IPS DF 6.9 (cell line): ENCODE measurements at places on chromosomes 5 and 9.

DNA sequence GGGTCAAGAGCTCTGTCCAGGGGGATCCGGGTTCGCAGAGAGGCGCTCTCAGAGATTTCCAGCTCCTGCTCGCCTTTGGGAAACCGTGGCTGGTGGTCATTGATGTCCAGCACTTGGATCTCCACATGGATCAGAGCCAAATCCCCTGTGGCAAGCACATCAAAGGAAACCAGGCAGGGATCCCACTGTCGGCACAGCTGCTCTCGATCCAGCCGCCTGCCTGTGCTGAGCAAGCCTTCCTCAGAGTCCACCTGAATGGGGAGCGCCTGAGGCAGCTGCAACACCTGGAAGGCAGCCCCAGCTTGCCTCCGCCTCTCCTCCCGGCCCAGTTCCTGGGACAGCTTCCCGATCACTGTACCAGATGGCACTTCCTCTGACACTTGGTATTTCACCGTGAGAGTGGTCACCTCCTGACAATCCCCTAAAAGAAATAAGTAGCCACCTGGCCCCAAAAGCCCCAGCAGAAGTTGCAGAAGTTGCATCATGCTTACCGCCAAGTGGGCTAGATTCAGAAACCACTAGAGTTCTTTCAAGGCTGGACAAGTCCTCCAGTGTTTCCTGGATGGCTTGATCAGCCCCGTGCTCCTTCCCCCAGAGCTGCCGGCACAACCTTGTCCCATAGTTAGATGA lies 520 bp downstream of the PCDH12 start:
- DNase-seq, result no peak

DNA sequence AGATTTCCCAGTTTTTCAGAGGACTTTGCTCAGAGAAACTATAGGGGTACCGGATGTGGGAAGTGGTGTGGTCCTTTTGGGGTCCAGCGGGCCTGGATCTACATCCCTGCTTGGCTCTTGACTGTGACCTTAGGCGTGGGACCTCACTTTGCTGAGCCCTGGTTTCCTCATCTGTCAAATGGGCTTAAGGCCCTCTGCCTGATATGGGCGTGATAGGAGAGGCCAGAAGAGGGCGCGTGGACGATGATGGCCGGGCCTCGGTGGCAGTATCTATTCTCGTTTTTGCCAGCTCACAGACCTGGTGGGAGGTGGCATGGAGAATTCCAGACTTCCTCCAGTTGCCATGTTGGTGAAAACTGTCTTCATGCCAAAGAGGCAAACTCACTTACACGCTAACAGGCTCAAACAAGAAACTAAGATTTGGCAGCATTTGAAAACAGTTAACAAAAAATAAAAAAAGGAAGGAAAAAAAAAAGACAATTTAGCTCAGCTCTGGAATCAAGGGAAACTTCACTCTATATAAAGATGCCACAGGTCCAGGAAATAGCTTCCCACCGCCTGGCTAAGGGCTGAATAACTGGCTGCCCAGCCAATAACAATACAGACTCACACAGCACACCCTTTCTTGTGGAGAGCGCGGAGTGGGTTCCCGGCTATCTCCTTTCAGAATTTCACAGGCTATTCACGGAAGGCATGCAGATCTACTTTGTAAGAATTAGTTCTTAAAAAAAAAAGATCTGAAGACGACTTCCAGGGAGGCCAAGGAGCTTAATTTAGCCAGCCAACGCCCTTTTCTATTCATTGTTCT lies 1.7 kb downstream of the SH3PXD2B start:
- no peak for DNase-seq

DNA sequence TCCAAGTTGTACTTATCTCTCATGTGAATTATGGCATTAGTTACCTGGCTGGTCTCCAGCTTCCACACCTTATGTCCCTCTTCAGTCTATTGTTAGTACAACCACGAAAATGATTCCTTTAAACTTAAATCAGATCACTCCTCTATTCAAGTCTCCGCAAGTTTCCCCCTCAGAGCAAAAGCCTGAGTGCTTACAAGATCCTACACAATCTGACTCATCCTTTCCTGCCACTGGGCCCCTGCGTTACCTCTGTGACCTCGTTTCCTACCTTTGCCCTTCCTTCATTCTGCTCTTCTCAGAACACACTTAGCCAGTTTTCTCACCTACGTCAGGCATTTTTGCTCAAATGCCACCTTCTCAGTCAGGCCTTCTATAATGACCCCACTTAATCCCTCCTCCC lies 45.1 kb upstream of the GLIS3 start:
- no peak for DNase-seq

- DNase-seq, result no peak
Observed at GRCh38 chr9:100281676-100282387, 70.9 kb downstream of the TEX10 start.

- DNase-seq, result no peak
Observed at GRCh38 chr5:173764332-173765028, 123.7 kb upstream of the CPEB4 start.

DNA sequence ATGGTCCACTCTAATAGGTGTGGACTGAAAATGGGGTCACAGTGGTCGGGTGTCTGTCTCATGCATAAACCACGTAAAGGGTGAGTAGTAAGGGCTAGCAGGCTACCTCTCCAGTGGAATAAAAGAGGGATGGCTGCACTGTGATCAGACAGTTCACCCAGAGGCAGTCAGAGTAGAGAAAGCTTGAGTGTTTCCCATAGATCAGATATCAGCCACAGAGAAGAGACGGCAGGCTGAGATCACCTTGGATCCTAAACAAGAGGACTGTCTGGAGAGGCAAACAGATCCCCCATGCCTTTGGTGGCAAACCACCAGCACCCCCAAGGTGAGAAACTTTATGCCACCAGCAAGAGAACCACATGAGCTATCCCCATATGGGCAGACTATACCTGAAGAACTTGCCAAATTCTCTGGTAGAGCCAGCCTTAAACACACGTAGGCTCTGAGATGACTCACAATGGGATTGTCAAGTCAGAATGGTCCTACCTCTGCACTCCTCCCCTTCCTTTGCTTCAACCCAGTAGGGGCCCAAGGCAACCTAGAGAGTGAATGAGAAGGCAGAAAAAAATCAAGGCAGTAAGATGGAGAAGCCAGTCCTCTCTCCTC lies 205.2 kb upstream of the MAP3K1 start:
- DNase-seq, result no peak

DNA sequence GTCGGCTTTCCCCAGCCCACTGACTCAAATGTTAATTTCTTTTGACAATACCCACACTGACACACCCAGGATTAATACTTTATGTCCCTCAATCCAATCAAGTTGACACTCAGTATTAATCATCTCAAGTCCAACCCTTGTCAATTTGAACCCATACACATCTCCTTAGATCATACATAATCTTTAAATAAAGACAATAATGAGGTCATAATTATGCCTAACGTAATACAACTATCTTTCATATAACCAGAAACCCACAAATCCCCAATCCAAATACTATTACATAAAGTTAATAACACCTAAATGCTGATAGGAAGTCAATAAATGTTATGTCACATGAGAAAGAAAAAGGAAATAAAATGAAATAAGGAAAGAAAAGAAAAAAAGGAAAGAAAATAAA lies 934.2 kb downstream of the CDH9 start:
- no peak for DNase-seq

DNA sequence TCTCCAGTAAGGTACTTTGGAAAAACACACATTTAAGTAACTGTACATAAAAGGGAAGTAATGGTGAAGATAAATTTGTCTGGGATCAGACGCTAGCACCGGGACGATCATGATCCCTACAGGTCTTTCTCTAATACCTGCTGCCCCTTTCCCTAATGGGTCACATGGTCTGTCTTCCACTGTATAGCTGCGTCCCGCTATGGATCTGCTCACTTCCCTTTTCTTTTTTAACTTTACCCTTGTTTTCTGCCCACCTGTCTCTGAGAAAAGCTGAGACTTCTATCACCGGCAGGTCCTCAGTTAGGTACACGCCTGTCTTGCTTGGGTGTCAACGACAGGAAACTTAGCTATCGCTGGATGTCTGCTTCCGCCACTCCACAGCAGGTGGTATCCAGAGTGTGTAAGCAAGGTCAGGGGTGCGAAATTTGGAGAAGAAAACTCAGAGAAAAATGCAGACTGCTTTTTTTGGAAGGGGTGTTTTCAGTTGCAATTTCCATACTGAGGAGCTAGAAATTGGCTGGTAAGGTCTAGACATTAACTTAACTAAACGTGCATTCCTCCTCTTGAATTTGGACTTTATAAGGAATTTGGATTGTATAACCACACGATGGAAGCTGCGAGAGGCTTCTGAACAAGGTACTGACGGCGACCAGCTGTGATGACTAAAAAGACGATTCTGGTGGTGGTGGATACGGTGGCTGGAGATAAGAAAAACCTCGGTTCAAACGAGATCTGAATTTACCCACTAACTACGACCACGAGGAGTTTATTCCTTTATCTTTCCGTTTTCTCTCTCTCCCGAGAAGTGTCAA lies 1.1 kb upstream of the ICE1 start:
- no peak for DNase-seq

- DNase-seq, result no peak
Observed at GRCh38 chr9:72025906-72026305, 34.5 kb downstream of the C9orf57 start.

DNA sequence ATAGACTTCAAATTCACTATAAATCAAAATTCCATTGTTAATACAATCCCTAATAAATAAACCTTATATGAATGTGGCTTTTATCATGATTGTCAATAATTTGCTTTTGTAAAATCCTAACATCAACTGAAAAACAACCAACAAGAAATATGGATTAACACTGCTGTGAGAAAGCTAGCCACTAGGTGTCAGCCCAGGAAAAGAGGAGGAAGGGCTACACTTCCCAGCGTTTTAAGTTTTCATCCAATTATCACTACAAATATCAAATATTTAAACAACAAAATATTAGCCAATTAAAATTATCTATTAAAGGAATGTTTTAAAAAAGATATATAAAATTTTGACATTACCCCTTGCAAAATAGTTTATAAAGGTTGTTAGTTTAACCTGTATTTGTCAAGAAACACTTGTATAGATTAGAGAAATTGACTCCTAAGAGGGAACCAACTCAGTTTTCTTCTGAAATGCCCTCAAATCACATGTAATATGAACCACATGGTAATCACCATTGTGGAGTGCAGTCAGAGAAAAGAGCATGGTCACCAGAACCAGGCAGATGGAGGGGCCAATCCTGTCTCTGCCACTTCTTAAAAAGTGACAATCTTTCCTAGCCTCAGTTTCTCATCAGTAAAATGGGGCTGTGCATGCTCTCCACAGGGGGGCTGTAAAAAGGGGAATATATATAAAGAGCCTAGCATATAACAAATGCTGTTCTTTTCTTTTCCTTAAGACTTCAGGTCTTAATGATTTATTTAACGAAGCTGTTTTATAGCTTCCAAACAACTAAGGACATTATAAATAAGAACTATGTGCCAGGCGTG lies 188.2 kb downstream of the CRB2 start:
- no peak for DNase-seq

DNA sequence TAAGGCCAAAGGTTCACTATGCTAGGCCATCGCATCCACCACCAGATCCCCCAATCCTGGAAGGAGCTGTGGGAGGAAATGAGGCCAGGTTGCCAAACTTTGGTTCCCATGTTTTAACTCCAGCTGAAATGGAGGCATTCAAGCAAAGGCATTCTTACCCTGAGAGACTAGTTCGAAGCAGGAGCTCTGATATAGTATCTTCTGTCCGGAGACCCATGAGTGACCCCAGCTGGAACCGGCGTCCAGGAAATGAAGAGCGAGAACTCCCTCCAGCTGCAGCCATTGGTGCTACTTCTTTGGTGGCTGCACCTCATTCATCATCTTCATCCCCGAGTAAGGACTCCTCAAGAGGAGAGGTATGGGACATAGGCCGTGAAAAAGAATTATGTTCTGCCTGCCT lies 75.6 kb downstream of the GAPVD1 start:
- no peak for DNase-seq

GRCh38 chr9:94650949-94651348 lies 11.6 kb upstream of the FBP1 start:
- DNase-seq, result no peak

DNA sequence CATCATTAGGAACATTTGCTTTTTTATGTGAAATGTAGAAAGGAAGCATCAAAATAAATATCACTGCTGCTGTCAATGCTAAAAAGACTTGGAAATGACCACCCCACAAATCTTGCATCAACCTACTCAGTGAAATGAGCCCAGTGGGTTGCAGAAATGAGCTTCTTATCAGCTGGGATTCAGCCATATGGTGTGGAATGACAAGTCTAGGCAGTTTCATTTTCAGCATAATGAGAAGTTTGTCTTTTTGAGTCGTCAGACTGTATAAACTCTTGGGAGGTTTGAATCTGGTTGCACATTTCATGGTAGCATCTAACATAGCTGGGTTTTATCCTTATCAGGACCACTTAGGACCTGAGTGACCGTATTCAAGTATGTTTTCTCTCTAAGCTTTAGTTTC lies 251.1 kb upstream of the PPP1R2B start:
- no peak for DNase-seq

- no peak for DNase-seq
Observed at GRCh38 chr9:99127356-99128132, 22.6 kb downstream of the TGFBR1 start.

DNA sequence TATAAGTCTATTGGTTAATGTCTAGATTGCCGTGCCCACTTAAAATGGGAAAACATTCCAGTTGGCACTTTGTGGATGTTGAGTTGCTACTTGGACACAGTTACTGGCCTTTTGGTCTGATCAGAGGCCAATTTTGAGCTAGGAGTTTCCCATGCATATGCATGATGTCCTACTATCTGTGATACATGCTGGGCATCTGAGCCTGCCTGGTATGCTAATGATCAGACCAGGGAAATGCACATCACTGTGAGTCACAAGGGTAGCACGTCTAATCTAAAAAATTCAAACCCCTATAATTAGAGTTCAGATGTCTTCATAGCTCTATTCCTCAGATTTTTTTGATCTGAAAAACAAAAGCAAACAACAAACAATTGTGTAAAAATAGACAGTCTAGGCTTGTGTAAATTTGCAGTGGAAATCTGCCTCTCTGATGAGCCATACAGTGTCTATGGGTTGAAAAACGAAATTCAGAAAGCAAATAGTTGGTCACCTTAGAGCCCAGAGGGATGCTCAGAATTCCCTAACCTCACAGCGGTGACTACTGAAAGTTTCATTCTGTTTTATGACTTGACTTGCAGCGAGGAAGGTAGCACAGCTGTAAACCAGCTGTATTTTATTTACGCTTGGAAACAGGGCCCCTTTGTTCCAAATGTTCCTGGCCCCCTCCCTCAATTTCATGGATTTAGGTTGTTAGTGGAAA lies 37.3 kb downstream of the PALM2AKAP2 start:
- no peak for DNase-seq

DNA sequence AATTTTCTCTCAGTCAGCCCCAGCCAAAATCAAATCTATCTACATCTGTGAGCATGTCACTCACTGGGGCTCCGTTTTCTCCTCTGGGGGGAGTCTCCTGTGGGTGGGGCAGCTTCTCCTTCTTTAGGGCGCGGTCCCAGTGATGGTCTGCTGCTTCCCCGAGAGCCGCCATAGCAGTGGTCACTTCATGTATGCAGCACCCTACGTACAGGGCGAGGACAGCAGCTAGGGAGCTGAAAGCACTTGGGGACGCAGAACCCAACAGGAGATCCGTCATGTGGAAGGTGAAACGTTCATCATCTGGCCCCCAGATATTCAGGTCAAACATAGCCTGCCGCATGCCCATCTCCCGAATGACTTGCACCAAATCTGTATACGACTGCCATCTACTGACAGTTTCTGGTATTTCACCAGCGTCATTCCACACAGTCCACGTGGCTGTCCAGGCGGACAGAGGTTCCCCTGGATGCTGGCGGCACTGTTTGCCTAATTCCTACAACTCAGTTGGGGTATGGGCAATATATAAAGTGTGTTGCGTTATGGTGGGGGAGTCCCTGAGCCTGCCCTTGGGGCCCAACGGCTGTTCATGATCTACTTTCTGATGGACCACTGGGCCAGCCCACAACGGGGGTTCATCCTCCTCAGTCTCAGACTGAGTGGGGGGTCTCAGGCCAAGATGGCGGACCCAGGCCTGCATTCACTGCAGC lies 795.0 kb downstream of the EFNA5 start:
- DNase-seq, result peak; percentile 25
